Activated CD4-positive, alpha-beta T cell treated with anti-CD3 and anti-CD28 coated beads, Interleukin-2, amount 50 U/mL, for 1 hour (primary cell): ENCODE measurements at places on chromosomes 3 and 15.

GRCh38 chr3:118075873-118076272, 958.8 kb downstream of the IGSF11 start:
- DNase-seq = no peak

DNA sequence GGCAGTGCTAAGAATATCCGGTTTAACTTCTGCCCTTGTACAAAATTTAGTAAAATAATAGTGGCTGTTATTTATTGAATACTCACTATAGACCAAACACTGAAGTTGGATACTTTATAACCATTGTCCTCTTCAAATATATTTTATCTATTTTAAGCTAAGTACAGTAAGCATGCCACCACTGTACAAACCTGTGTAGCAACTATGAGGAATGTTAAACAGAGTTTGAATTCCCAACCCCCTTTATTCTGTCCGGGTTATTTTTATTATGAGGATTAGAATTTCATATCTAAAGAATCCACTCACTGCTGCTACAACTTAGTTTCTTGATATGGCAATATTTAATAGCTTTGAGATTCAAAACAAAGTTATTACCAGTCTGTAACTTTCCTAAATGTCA, 203.5 kb upstream of the RBMS3 start:
- no peak for DNase-seq

DNA sequence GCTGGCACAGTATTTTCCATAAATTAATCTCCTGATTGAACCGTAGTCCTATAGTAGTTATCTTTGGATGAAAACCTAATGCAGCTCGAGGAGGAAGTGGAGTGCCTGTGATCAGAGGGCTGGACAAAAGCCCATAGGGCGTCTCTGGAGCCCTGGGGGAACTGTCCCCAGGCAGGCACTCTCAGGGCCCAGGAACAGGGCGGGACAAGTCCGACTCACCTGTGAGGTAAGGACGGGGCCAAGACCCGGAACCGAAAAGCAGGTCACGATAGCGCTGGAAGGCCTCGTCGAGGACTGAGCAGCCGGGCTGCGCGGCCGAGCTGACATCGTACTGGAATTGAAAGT, 341 bp downstream of the HEXA start:
- no peak for DNase-seq

DNA sequence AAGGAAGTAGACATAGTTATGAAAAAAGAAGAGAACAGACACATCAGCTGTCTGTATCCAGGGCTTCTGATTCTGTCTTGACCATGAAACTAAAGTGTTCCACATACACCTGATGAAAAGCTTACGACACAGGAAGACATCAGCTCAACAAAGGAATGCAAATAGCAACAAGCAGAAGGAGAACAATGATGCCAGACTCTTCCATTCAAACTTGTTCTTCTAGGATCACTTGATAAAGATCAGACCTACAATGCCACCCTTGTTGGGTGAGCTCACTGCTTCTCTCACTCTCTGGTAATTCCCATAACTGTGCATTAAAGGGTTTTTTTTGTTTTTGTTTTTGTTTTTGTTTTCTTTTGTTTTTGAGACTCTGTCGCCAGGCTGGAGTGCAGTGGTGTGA, 49.7 kb downstream of the GATM start:
- DNase-seq = no peak

DNA sequence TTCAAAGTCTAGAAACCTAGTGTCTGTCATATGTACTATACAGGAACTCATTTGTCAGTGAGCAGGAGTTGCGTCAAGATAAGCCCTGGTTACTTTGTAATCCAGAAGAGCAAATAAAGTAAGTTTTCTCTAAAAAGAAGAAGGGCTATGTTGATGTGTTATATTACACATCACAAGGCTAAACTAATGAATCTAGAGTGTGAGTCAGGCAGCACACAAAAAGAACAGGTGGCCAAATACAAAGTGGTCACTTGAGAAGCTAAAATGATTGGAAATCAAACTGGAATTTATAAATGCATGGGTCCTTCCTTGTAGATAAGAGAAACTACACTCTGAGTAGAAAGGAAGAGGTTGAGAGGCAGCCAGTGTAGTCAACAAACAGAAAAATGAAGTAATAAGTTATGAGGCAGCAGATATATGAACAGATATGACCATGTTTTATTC, 771.6 kb downstream of the DIPK2A start:
- no peak for DNase-seq

- no peak for DNase-seq
Measured at GRCh38 chr3:185089751-185090150, 63.1 kb downstream of the C3orf70 start.

DNA sequence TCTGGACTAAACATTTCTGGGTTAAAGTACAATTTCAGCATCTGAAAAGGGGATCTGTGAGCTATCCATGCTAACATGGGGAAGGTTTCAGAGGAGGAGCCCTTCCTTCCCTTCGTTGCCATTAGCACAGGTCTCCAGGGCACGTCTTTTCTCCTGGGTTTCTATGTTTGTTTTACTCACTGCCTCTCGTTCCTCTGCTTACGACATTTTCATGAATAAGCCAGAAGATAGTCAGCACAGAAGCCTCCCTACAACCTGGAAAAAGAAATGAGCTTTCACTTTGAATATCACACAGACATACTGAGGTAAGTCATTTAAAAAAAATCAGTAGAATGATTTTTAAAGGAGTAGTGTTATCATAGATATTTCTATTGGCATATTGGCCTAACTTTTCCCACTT, 117.2 kb upstream of the KCNMB2 start:
- no peak for DNase-seq

DNA sequence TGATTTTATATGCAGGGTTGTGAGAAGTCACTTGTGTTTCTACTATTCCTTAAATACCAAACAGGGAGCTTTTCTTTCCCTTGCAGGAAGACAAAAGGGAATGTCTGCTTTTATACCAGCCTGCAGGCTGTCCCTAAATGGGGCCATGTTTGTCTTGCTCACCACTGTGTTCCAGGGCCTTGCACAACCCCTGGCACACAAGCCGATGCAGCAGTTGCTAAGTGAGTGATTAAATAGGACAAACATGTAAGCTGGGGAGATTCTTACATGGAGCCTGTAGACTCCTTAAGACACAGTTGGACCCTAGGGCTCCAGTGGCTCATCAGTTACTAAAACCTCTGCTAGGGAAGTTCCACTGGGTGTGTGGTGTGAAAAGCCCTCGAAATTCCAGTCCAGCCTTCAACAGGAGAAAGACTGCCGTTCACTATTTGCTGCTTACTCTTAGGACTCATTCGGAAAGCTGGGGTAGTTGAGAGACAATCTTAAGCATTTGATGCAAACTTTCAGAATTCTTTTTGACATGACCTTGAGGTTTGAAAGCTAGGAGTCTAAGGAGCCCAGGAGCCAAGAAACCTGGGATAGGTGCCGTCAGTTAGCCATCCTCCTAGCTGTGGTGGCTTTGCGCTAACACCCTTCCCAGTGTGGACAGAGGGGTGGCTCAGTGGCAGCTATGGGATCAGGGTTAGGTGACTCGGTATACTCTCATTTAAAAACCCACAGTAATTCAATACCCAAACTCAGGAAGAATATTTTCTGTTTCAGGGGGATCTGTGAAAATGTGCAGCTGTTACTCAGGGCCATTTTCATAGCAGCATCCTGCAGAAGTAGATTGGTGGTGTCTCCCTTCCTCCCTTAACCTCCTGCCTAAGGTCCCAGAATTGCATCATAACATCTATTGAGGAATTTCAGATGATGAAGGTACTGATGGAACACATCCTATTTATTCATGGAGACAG, 39.1 kb downstream of the SYNM start:
- DNase-seq = no peak
